ENCODE measurements at places on chromosomes 6 and 20.

DNA sequence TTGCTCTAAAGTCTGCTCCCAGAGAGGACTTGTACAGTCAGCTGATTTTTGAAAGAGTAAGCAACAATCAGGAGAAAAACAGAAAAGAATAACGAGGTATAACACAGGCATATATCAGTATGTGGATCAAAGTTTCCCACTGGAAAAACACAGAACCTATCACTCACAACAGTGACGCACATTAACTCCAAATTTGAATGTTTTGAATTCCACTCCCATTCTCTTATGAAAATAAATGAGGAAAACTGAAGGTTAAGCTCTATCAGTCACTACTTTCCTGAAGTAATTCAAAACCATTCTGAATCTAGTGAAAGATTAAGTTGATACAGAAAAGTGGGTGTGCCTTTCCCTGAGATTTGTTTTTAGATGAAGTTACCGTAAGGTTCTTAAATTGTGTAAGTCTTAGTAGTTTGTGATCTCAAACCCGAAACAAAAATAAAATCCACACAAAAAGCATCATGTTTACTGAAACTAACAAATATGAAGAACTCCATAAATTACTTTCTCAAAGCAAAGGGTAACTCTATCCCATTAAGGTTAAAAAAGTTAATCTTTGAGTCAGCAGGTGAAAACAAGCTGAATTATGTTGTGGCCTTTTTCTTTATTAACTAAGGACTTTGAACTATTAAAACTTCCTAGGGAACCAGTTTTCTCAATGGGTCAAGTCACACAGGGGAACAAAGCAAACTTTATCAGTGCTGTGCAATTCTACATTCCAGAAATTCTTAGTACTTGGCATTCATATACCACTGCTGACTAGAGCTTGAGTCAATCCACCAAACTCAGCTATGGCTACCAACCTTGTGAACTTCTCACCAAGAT is 115.7 kb downstream of the OGFRL1 start:
- DNase-seq: no peak

DNA sequence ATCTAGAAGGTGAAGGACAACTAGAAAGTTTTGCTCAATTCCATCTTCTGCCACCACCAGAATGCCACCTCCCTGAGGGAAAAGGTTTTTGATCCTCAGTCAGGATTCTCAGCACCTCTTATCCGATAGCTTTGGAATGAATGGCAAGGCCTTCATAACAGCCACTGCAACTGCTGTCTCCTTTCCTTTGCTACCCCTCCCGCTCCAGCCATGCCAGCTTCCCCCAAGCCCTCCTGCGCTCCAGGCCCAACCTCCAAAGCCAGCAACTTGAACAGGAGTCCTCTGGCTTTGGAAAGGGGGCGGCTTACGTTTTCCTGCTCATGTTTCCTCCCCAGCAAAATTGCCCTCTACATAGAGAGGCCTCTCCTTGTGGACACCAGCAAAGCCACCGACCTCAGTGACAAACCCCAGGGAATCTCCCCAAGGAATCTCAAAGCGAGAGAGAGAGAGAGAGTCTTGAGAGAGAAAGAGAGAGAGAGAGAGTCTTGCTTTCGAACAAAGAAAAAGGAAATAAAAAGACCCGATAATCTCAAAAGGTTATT is 420 bp upstream of the BTN2A1 start:
- DNase-seq: no peak

- no peak for DNase-seq
These were observed 8.1 kb downstream of the NEDD9 start for GRCh38 chr6:11224252-11224965.

DNA sequence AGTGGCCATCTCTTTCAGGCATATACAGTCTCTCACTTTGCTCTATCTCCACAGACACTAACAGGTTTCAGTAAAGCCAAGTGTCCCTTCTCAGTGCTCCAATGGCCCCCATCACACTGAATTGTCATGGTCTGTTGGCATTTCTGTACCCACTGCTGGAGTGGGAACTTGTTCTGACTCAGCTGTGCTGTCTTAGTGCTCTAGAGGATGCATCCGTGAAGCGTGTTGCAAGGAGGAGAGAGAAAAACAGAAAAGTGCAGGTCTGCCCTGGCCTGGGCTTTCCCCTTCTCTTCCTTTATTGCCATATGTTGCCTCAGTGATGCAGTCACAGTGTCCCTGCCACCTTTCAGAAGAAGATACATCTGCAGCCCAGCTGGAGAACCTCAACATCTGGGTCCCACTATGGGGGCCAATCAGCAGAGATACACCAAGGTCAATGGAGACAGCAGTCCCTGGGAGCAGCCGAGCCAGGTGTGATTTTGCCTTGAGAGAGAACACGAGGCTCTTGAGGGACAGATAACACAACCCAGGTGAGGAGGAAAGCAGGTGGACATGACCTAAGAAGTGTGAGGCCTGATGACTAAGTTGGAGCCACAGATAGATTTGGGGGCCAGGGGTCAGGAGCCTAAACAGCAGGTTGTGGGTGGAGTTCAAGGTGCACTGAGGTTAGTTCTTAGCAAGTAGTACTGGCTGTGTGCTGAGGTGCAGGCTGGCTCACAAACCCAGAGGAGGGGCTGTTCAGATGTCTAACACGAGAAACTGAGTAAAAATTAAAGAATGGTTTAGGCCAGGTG is 5.6 kb upstream of the PLCG1 start:
- DNase-seq: no peak

GRCh38 chr6:25833136-25833535 is 1.3 kb upstream of the SLC17A1 start:
- DNase-seq: no peak

GRCh38 chr20:62765432-62766070 is 30.7 kb upstream of the MRGBP start:
- no peak for DNase-seq

GRCh38 chr6:157471077-157471686 is 90.2 kb downstream of the ZDHHC14 start:
- no peak for DNase-seq

DNA sequence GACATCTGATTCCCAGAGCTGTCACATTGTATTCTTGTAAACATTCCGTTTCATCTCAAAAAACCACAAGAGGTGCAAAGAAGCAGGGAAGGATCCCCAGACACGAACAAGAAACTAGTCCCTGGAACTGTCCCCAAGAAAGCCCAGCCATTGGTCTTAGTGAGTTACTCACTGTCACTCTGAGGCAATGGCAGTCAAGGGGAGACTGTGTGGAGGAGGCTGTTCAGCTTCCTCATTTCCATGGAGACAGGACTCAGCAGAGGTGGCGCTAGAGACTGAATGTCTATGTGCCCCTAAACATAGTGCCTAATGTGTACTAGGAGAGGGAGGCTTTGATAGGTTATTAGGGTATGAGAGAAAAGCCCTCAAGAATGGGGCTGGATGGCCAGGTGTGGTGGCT is 11.1 kb downstream of the ULBP1 start:
- DNase-seq: no peak

GRCh38 chr6:6713657-6714056 is 125.1 kb downstream of the LY86 start:
- no peak for DNase-seq

DNA sequence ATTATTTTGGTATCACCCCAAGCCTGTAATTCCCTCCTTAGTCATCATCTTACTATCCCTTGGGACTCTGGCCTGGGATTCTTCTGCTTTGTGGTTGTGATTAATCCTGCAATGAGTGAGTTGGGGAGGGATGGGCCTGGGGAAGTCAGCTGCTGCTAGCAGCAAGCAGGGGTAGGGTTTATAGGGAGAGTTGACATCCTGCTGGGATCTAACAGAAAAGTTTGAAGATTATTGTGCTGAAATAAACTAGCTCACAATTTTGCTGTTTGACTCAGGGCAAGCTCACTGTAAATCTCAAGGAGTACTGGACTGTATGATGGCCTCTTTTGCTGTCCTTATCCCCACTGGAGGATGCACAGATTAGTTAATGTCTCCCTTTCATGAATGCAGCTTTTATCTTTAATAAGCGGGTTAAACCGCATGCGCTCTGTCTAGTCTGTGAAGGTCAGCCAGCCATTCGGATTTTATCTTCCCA is 83.4 kb downstream of the JARID2 start:
- no peak for DNase-seq

DNA sequence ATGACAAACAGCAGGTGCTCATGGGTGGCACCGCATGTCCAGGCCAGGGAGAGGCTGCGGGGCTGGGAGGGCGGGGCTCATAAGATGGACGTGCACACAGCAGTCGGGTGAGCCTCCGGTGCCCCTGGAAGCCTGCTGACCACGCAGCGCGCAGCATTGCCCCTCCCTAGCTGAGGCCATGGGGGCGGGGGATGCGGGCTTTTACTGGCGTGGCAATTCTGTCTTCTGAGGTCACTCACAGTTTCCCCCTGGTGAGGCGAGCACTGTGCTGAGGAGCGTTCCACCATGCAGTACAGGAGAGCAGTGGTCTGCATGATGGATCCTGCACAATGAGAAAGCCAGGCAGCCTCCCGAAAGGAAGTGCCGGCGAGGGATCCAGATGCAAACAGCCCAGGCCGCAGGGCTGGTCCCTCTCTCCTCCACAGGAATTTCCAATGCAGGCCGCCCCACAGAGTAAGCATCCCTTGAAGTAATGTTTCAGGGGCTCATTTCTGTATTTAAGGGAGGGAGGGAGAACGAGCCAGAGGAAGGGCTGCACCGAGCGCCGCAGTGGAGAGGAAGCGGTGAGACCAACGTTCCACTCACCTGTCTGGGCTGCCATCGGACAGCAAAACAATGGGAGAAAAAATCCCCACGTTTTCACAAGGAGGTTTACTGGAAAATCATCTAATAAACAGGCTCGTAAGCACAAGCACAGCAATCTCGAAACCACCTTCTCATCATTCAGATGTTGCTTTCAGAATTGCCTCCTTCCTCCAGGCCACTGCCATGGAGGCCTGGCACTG is 56.0 kb downstream of the IRF4 start:
- no peak for DNase-seq

- no peak for DNase-seq
These were observed 204.2 kb upstream of the PTCHD4 start for GRCh38 chr6:48315051-48315719.

- no peak for DNase-seq
These were observed 9.2 kb downstream of the TGM3 start for GRCh38 chr20:2305029-2305428.

GRCh38 chr6:23659125-23659524 is 466.9 kb upstream of the NRSN1 start:
- DNase-seq: no peak

DNA sequence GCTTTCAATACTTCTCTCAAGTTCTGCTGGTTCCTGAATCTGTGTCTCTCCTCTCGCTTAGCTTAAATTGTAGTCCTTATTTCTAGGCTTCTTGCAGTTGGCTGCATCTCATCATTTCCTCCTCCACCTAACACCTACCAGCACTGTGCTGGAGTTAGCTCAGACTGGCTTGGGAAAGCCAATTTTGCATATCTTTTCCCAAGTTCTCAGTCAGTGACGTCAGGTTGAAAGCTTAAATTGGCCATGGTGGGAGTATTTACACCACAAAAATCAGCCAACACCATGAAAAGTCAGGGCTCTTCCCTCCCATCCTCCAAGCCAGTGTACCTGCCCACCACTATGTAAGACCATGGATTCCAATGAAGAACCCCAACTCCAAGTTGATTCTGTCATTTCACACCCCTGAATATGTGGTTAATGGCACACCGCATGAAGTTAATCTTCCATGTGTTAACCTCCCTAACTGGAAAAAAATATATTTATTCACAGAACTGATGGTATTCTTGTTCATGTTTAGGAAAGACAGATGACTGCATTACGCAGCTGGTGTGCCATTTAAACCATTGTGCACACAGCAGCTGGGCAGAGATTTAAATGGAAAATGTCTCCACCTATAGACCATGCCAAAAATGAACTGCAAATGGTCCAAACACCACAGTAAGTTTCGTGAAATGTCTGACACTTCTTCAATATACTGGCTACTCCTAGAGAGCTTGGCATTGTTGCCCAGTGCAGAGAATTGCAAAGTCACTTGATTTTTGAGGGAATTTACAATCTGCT is 274.1 kb upstream of the MAP3K7 start:
- DNase-seq: no peak

DNA sequence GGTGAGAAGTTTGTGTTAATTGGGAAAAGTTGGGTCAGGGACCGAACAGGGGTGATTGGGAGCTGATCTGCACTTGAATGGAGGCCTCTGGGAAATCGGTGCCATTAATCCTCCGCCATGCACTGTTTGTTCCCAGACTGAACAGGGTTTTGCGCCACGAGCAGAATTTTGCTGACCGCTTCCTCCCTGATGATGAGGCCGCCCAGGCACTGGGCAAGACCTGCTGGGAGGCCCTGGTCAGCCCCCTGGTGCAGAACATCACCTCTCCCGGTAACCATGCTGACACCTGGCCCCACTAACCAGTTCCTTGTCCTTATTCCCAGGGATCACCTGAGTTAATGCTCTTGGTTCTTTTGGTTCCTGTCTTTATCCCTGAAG is 21.7 kb downstream of the CUL9 start:
- DNase-seq: no peak

- no peak for DNase-seq
These were observed 307.2 kb downstream of the SOX4 start for GRCh38 chr6:21900730-21901129.

GRCh38 chr6:152004036-152004566 is 196.6 kb downstream of the ESR1 start:
- DNase-seq: no peak

DNA sequence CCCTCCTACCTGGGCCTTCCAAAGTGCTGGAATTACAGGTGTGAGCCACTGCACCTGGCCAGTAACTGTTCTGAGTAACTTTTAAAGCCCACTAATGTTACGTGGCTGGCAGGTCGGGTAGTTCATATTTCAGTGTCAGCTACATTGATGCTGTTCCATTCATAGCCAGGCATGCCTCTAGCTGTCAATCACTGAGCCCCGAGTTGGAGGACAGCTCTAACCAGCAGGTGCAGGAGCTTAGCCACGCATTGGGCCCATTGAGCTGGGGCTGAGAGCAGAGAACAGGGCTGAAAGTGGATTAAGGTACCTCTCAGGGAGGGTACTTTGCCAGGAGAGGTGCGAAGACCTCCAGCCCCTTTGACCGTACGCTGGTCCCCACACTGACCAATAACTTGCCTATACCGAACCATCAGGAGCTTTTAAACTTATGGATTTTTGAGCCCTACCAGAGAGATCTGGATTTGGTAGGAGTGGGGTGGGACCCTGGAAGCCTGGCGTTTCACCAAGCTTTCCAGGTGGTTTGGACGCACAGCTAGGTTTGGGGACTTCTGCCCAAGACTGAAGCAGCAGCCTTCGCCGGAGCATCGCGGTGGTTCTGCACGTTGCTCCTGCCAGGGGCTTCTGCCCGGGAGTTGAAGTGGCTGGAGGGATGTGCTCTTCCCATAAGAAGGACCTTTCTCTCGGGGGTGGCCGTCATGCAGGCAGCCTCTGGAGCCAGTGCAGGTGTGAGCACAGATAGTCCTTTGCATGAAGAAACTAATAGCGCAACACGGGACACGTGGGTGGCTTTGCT is 82.6 kb downstream of the SERAC1 start:
- DNase-seq: no peak

- DNase-seq: no peak
These were observed 9.9 kb upstream of the KIF25 start for GRCh38 chr6:167987396-167988153.

- DNase-seq: no peak
These were observed 164.4 kb upstream of the PRDM1 start for GRCh38 chr6:105921781-105922180.

Measured in NCI-H2081 treated with DMSO at 0.1 percent for 48 hours (cell line).